ENCODE measurements at places on chromosomes 5 and 9.
A peak's percentile ranks its signal among the peaks of the same experiment; 100 is the strongest.

DNA sequence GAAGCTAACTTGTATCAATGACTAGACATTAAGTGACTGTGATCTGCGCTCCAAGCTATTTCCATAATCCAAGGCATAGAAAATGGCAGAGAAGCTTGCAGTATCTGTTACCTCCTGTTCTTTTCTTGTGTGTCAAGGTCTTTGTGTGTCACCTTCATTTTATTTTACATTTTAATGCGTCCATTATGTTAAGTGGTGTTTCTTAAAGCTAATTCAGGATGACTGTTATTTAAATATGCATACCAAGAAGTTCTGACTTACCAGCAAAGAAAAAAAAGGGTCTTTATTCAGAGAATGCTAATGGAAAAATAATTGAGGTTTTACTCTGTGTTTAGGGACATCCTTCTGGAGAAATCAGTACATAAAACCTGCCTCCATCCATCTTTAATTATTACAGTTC, 52.3 kb downstream of the STK32A start:
- no peak for DNase-seq

- peak; percentile 40 for DNase-seq
These were observed 6.0 kb downstream of the RAPGEF6 start for GRCh38 chr5:131628990-131629389.

DNA sequence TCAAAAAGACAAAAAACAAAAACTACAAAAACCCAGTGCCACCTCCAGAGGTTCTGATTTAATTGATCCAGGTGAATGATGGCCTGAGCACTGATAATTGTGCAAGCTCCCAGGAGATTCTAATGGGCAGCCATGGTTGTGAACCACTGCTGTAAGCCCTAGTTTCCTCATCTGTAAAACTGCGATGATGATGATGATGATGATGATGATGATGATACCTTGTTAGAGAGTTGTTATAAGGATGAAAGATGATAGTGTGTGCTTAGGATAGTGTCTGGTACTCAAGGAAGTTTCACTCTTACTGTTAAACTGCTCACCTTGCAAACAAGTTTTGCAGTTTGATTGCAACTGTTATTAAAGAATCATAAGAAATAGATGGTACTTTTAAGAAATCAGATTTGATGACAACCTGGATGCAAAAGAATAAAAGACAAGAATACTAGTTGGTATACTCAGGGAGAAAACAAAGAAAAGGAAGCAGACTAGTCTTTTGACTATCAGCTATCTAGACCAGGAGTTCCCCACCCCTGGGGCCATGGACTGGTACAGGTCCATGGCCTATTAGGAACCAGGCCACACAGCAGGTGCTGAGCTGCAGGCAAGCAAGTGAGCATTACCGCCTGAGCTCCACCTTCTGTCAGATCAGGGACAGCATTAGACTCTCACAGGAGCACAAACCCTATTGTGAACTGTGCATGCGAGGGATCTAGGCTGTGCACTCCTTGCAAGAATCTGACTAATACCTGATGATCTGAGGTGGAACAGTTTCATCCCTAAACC, 98.0 kb downstream of the OR2K2 start:
- peak; percentile 3 for DNase-seq

DNA sequence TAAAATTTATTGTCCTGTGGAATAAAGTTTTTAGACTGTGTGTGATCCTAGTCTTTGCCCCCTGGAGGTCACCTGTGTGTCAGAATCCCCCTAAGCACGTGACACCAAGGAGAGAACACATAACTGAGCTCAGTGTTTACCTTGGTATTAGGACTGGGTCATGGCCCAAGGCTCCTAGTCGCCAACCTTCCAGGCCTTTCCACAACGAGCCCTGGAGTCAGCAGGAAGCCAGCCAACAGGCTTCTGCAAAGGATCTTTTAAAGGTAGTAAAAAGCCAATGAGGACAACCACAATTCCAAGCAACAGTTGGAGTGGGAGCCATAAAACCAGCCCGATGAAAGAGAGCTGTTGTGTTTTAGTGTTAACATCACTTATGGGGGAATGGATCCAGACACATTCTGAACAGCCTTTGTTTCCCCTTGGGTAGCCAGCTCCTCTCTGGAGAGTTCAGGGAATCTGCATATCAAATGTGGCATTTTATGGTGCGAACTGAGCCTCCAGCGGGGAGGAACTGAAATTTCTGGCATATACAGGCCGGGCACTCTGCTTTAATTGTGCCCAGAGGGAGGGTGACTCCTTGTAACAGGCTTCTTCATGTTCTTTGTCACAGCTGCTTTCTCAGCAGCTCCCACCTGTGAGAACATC, 239.9 kb downstream of the FSTL4 start:
- no peak for DNase-seq

DNA sequence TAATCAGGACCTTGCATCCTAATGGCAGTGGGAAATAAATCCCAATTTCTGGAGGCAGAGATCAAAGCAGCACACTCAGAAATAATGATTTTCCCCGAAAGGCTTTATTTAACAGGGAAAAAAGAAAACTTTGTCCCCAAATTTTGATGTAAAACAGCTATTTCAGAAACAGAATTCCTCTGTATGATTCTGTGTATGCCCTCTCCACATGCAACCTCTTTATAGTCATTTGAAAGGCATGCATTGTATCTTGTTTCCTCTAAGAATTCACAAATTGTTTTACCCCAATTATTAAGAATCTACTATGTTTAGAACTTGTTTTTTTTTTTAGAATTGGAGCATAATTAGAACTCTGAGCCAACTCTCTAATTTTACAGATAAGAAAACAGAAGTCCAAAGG, 2.7 kb upstream of the PTAR1 start:
- no peak for DNase-seq

- DNase-seq, result no peak
These were observed 173.6 kb downstream of the GAPVD1 start for GRCh38 chr9:125434986-125435775.

DNA sequence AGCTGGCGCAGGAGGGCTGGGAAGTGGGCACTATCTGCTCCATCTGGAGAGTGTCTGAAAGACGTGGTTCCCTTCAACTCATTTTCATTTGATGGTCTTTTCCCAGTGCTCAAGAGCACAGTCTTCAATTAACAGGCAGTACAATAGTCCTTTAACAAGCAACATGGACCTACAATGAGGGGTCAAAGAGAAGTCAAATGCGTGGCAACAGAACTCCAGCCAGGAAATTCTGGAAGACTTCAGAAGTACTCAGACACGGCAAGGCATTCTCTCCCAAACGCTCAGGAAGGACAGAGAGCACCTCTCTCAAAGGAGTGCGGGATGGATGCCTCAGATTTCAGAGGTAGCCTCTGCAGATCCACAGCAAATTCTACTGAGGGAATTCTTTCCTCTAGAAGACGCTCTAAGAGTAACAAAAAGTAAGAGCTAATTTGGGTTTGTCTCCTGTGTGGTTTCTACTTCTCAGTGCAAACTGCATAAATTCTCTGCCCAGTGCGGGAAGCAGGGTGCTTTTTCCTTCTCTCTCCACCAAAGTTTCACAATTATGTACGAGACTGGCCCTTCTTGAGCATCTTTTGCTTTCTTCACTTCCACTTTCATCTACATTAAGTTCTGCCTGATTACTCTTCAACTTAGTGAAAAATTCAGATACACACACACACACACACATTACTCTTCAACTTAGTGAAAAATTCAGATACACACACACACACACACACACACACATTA, 56.4 kb downstream of the LHFPL2 start:
- DNase-seq, result no peak
